ENCODE measurements at places on chromosomes 5 and 9. TPM values are rescaled to one million over a fixed set of nuclear protein-coding genes. Genes with fewer than 3 reads are reported as not detected.

The LRRC19 gene
- not detected for total RNA-seq

GRCh38 chr9:130846487-130847305 lies 11.6 kb downstream of the ABL1 start:
- H3K27me3 ChIP-seq: no peaks in the 10 kb centered on the region
- no peak overlapping the region for H3K4me3 ChIP-seq
- no peak overlapping the region for H3K27ac ChIP-seq
- no peaks in the 10 kb centered on the region for H3K36me3 ChIP-seq

The ANKRD33B gene
- total RNA-seq: 1.3 TPM

The RPL12 gene
- 1,884 TPM for total RNA-seq

The RC3H2 gene
- 86.8 TPM for total RNA-seq

The FBXL7 gene
- total RNA-seq: not detected

DNA sequence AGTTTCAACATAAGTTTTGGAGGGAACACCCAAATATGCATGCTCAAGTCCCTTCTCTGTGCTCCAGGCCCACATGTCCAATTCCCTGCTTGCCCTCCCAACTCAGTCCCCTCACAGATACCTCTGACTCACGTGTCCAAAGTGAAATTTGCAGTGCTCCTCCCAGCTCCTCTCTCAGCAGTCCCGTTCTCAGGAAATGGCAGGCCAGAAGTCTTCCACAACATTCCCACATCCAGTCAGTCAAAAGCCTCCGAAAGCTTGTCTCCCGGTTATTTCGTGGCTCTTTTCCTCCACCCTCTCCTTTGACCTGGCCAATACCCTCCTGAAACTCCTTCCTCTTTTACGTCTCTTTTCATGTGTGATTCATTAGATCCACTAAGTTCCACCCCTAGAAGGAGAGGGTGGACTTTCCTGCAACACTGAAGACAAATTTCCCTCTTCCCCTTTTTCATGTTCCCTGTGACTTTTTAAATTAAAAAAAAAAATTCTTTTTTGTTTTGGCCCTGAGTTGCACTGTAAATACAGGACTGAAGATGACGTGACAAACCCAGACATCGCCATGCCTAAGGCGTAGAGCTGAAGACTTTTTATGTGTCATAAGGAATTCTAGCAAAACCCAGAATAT lies 12.8 kb upstream of the MGAT1 start:
- H3K4me1 ChIP-seq: peaks cover 33% of the 10 kb centered on the region
- DNase-seq: no peak
- no peak overlapping the region for H3K27ac ChIP-seq
- no peaks in the 10 kb centered on the region for H3K27me3 ChIP-seq
- H3K4me3 ChIP-seq: no peak overlapping the region
- no peaks in the 10 kb centered on the region for H3K36me3 ChIP-seq

GRCh38 chr9:18208166-18209059 lies 265.5 kb upstream of the ADAMTSL1 start:
- no peak for DNase-seq
- H3K27me3 ChIP-seq: no peaks in the 10 kb centered on the region
- H3K4me3 ChIP-seq: no peak overlapping the region
- no peaks in the 10 kb centered on the region for H3K4me1 ChIP-seq
- no peaks in the 10 kb centered on the region for H3K36me3 ChIP-seq

The PTGDS gene
- total RNA-seq: 41.0 TPM

DNA sequence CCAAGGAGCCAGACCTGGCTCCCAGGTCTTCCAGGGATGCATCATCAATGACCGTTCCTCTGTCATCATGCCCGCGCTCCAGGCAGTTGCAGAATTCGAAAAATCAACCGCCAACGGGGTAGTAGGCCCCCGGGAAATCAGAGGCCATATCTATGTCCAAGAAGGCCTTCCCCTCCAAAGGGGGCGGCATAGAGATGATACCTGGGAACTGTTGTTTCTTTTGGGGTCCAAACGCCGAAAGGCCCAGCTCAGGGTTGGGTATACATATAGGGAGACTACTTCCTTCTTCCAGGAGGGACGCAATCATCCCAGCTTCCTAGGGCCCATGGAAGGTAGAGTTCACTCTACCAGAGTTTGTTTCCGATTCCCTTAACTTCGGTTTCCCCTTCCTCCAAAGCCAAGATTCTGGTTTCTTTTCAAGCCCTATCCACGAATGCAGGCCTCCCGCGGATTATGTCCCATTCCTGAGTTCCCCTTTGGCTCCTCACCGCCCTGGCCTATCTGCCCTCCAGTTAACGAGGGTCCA lies 754 bp downstream of the DCAF12 start:
- no peak for DNase-seq
- H3K27me3 ChIP-seq: no peaks in the 10 kb centered on the region
- peak overlapping the region; percentile 88 for H3K27ac ChIP-seq
- peaks cover 20% of the 10 kb centered on the region for H3K36me3 ChIP-seq
- H3K4me1 ChIP-seq: peaks cover 48% of the 10 kb centered on the region
- H3K4me3 ChIP-seq: peak overlapping the region; percentile 86

The PNPLA7 gene
- total RNA-seq: 8.4 TPM

DNA sequence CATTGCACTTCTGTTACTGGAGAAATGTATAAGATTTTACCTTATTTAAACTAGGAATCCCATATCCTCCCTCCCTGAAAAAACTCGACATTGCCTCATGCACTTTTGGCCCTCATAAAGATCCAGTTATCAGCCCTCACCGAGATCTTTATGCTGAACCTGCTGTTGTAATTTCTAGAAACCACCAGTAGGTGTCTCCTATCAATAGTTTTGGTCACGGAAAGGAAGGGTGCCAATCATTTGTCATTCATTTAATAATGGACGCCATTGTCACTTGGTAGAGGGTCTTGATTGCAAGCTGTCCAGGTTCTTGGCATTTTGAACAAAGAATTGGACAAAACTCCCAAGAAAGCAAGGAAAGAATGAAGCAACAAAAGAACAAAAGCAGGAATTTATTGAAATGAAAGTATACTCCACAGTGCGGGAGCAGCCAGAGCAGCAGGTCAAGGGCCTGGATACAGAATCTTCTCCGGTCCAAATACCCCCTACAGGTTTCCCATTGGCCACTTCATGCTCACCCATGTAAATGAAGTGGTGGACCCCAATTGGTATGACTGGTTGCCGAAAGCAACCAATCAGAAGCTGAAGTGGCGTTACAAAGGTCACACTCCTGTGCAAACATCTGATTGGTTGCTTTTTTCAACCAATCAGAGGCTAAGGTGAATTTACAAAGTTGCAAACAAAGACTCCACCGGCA lies 524.3 kb downstream of the PSAT1 start:
- no peak overlapping the region for H3K4me3 ChIP-seq
- no peak for DNase-seq
- H3K36me3 ChIP-seq: no peaks in the 10 kb centered on the region
- peaks cover 2% of the 10 kb centered on the region for H3K4me1 ChIP-seq

GRCh38 chr9:107929443-107929842 lies 439.9 kb upstream of the KLF4 start:
- no peak overlapping the region for H3K4me3 ChIP-seq
- H3K4me1 ChIP-seq: no peaks in the 10 kb centered on the region
- H3K27ac ChIP-seq: no peak overlapping the region
- DNase-seq: no peak
- H3K36me3 ChIP-seq: no peaks in the 10 kb centered on the region

GRCh38 chr9:86778761-86779160 lies 168.5 kb downstream of the GAS1 start:
- DNase-seq: no peak
- no peaks in the 10 kb centered on the region for H3K4me1 ChIP-seq
- H3K27me3 ChIP-seq: no peaks in the 10 kb centered on the region
- H3K36me3 ChIP-seq: no peaks in the 10 kb centered on the region
- no peak overlapping the region for H3K27ac ChIP-seq
- no peak overlapping the region for H3K4me3 ChIP-seq

DNA sequence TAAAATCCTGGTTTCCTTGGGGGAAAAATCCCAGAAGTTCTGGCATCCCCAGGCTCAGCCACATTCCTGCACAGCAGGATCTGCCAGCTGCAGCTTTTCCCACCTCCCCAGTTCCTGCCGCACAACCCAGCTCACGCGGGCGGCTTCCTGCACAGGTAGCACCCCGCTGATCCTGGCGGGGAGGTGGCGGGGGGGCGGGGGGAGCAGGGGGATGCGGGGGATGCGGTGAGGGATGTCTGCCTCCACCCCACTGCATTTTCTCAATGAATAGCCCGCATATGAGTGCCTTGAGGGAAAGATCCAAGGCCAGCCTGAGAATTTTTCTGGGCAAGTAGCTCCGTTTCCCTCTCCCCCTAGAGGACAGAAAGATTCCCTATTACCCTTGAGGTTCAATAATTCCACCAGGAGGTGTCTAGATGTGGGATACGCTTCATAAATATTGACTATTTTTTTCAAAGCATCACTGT lies 21.1 kb downstream of the GFPT2 start:
- H3K27me3 ChIP-seq: peaks cover 5% of the 10 kb centered on the region
- no peak overlapping the region for H3K4me3 ChIP-seq
- no peaks in the 10 kb centered on the region for H3K36me3 ChIP-seq
- DNase-seq: no peak
- H3K27ac ChIP-seq: no peak overlapping the region

DNA sequence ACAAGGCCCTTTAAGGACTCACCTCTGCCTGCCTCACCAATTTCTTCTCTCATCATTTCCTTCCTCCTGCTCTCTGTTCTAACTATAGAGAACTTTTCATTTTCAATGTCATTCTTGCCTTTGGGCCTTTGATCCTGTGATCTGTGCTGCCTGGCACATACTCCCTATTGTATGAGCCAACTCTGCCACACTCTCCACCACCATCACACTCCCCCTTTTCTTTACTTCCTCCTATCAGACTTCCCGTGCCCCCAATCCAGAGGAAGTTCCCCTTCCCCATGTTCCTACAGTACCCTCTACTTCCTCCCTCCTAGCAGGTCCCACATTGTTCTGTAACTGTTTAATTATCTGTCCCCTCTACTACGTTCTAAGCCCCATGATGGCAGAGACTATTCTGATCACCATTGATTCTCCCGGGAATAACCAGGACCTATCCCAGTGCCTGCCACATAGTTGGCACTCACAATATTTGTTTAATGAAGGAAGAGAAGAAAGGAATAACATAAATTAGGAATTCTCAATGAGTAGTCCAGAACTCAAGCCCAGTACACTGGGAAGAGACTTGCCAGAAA lies 27.5 kb downstream of the ADAM19 start:
- no peaks in the 10 kb centered on the region for H3K27me3 ChIP-seq
- no peaks in the 10 kb centered on the region for H3K36me3 ChIP-seq
- H3K4me3 ChIP-seq: no peak overlapping the region
- no peak for DNase-seq
- peak overlapping the region; percentile 10 for H3K27ac ChIP-seq

DNA sequence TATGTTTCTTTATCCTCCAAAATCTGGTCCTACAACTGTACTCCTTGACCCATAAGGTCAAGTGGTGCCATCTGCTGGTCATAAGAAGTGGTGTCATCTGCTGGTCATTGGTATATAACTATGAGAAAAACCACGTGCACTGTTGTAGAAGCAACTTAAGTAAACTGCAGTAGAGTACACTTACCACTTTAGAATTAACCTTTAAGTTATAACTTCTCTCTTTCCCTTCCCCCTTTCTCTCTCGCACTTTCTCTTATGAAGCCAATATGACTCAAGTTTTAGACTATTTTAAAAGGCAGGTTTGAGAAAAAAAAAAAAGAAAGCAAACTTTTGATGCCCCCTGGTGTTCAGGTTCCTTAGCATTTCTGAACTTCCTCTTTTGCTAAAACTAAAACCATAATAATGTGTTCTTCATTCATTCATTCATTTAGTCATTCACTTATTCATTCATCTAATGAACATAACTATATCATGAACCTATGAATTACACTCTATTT lies 12.8 kb upstream of the MTAP start:
- no peak for DNase-seq
- H3K4me1 ChIP-seq: no peaks in the 10 kb centered on the region
- H3K27ac ChIP-seq: no peak overlapping the region
- H3K36me3 ChIP-seq: no peaks in the 10 kb centered on the region
- H3K27me3 ChIP-seq: peaks cover 12% of the 10 kb centered on the region

DNA sequence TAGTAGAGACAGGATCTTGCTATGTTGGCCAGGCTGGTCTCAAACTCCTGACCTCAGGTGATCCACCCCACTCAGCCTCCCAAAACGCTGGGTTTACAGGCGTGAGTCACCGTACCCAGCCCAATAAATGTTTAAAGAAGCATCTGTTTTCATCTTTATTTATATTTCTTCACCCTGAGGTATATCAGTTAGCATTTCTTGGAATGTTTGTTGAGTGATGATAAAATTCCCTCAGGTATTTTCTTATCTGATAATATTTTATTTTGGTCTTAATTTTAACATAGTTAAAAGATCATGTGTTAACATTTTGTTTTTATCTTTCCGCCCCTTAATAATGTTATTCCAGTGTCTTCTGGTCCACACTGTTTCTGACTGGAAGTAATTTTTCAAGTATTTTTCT lies 839.6 kb upstream of the CDH10 start:
- H3K36me3 ChIP-seq: no peaks in the 10 kb centered on the region
- H3K4me1 ChIP-seq: no peaks in the 10 kb centered on the region
- no peak overlapping the region for H3K4me3 ChIP-seq
- no peaks in the 10 kb centered on the region for H3K27me3 ChIP-seq
- no peak overlapping the region for H3K27ac ChIP-seq

DNA sequence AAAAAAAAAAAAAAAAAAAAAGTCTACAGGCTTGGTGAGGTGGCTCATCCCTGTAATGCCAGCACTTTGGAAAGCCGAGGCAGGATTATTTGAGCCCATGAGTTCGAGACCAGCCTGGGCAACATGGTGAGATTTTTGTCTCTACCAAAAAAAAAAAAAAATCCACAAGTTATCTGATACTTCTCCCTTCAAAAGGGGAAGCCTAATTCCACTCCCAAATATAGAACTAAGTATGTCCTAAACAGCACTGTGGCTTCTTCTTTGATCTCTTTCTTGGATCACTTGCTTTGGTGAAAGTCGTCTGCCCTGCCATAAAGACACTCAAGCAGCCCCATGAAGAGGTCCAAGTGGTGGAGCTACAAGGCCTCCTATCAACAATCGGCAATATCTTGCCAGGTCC lies 18.8 kb upstream of the STING1 start:
- no peak overlapping the region for H3K27ac ChIP-seq
- no peaks in the 10 kb centered on the region for H3K27me3 ChIP-seq
- H3K36me3 ChIP-seq: no peaks in the 10 kb centered on the region
- DNase-seq: no peak
- H3K4me1 ChIP-seq: no peaks in the 10 kb centered on the region

DNA sequence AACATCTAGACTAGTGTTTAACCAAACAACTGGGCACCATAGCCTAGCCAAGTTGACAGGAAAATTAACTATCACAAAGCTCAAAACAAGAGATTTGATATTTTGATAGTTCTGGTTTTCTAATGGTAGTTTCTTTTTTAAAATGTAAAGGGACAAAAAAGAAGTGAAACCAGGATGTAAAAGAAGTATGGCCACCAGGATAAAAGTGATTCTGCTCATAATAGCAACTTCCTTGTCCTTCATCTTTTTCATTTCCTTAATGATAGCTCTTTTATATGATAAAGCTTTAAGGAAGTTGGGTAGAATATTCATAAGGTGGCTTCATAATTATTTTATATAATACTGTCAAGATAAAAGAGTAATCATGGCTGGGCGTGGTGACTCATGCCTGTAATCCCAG lies 139.1 kb downstream of the BASP1 start:
- no peaks in the 10 kb centered on the region for H3K27me3 ChIP-seq
- no peak for DNase-seq
- H3K4me3 ChIP-seq: no peak overlapping the region
- H3K36me3 ChIP-seq: no peaks in the 10 kb centered on the region
